ENCODE measurements at places on chromosomes 11 and 22. TPM values are rescaled to one million over a fixed set of nuclear protein-coding genes. Genes with fewer than 3 reads are reported as not detected.
A peak's percentile ranks its signal among the peaks of the same experiment; 100 is the strongest.

DNA sequence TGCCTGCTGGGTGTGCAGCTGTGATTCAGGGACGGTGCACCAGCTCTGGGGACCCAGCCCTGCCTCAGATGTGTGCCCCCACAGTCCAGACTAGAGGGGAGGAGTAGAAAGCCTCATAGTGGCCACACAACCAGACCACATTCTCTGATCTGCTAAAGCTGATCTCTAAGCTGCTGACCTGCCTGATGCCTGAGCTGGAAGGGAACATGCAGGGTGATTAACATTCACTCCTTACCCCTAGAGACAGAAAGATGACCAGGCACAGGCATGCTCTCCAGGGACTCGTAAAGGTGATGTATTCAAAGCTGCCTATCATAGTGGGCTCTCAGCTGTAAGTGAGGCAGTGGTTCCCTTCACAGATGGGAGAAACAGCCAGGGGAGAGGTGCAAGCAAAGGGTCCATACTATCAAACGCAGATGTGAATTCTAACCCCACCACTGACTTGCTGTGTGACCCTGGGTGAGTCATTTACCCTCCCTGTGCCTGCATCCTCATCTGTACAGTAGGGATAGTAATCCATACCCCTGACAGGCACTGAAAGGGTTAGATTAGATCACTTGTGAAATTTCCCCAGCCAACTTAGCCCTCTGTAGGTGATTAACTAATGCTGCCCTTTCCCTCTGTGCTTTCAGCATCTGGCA lies 29.0 kb upstream of the LRRC32 start:
- H3K36me3 ChIP-seq: no peaks in the 10 kb centered on the region
- H3K4me1 ChIP-seq: peaks cover 61% of the 10 kb centered on the region
- peak overlapping the region; percentile 90 for H3K27ac ChIP-seq
- DNase-seq: peak; percentile 65
- H3K27me3 ChIP-seq: no peaks in the 10 kb centered on the region

- DNase-seq: no peak
- H3K4me3 ChIP-seq: no peak overlapping the region
- no peaks in the 10 kb centered on the region for H3K4me1 ChIP-seq
- H3K27ac ChIP-seq: no peak overlapping the region
- H3K27me3 ChIP-seq: peaks cover 6% of the 10 kb centered on the region
These were observed 92.1 kb upstream of the TTC12 start for GRCh38 chr11:113222241-113222640.

VSTM5 gene
- polyA plus RNA-seq: not detected

TFIP11 gene
- 21.5 TPM for polyA plus RNA-seq

GRCh38 chr11:106276859-106277436 lies 199.5 kb downstream of the AASDHPPT start:
- no peak overlapping the region for H3K4me3 ChIP-seq
- DNase-seq: no peak
- H3K27me3 ChIP-seq: no peaks in the 10 kb centered on the region
- H3K4me1 ChIP-seq: no peaks in the 10 kb centered on the region

DNA sequence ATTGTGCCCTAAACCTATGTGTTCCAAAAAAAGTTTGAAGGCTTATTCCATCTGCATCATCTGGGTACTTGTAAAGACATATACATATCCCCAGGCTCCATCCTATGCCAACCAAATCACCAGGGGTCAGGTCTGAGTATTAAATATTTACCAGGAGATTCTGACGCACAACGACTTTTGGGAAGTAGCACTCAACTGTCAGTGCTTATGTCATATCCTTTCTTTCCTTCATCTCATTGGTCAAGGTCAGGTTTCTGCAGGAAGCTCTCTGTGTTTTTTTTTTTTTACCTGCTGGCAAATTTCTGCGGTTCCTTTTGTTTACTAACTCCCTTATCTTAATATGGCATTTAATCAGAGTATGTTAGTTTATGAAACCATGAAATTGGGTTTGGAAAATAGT lies 22.5 kb upstream of the CYP2R1 start:
- H3K4me1 ChIP-seq: no peaks in the 10 kb centered on the region
- H3K27me3 ChIP-seq: no peaks in the 10 kb centered on the region
- no peak for DNase-seq

Data from K562 (cell line).